Fibroblast of skin of right biceps (primary cell): ENCODE measurements at places on chromosomes 3 and 15.

DNA sequence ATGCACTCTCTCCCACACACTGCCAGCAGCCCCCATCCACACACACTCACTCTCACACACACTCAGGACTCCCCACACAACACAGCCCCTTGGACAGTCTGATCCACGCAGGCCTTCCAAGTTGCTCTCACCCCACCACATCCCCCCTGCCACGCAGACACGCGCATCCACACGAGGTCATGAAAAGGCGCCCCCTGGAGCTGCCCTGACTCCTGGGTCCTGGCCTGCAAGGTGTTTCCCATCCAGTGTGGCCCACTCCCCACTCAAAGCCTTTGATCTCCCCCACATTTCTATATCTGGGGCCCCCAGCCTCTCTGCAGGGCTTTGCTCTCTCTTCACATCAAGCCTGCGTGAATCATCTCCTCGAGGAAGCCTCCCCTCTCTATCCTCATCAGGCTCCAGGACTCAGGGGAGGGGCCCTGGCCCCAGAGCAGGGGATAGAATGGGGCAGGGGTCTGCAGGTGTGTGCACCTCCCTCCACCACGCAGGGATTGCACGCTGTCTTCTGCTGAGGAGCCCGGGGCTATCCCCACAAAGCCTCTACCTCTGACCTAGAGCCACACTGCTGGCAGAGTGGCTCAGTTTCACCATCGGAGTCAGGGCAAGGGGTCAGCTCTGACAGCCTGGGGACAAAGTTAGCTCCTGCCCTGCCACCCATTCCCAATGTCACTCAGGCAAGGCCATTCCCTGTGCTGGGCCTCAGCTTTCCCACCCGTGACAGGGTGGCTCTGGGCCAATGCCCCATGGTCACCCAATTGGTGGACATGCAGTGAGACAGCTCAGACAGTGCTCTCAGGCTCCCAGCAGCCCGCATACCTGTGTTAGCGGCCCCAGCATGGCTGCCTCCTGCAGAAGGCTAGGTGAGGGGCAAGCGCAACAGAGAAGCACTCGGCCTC, 6.4 kb downstream of the MYL3 start:
- DNase-seq: no peak

- DNase-seq: no peak
Measured at GRCh38 chr3:120102232-120102631, 8.0 kb upstream of the GSK3B start.

- no peak for DNase-seq
Measured at GRCh38 chr3:68957895-68958294, 25.5 kb upstream of the TAFA4 start.

DNA sequence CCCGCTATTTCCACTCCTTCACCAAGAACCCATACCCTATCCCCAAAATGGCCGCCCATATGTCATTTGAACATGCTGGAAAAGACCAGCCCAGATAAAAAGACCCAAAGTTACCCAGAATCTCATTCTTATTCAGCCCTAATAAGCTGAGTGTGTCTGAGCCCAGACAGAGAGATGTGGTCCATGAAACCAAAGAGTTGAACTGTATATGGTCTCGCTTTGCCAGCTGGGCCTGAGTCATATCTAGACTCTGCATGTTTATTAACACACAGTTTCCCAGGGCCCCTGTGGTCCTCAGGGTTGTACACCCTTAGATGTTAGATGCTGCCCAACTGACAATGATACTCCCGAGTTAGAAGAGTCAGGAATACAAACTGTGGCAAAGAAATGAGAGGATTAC, 201.9 kb upstream of the STRIT1 start:
- peak; percentile 33 for DNase-seq

DNA sequence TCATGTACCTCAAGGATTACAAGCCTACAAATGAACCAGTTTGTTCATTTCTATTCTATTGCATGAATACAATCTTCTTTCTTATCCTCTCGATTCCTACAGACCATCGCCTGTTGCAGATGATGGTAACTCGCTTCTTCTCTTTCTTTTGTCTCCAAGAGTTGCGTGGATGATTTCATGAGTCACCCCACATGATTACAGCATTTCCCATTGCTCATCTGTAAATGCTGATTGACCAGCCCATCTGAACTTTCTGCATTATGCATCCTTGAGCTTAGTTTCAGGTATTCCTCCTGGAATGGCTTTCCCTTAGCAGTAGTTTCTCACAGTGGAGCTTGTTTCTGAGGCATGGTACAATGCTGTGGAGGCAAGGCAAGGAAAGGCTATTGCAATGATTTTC, 109.6 kb upstream of the TOPAZ1 start:
- DNase-seq: no peak

DNA sequence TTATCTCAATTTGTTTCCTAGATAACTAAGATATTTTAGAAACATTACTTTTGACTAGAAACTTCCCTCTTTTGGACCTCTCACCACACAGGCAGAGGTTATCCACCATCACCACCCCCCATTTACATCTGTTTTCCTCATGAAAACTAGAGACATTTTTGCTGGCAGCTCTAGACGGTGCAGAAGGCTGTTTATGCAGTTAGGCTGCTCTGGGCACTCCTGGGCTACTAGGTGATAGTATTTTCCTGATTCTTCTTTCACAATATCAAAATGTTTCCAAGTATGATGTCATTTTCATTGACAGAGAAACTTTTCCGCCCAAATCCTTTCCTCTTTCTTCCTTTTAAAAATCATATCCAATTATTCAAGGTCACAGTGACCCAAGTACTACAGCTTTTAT, 67.1 kb downstream of the PLOD2 start:
- DNase-seq: no peak

GRCh38 chr3:134791992-134792391, 3.1 kb upstream of the EPHB1 start:
- DNase-seq: no peak

- DNase-seq: no peak
Measured at GRCh38 chr15:96002890-96003859, 327.3 kb upstream of the NR2F2 start.

DNA sequence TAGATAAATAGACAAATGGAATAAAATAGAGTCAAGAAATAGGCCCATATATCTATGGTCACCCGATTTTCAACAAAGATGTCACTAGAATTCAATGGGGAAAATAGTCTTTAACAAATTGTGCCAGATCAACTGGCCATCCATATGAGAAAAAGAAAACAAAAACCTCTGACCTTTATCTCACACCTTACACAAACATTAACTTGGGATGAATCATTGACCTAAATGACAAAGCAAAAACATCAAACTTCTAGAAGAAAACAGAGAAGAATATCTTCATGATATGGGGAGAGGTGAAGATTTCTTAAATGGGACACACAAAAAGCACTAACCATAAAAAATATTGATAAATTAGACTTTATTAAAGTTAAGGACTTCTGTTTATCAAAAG, 31.9 kb downstream of the ITGA11 start:
- no peak for DNase-seq

DNA sequence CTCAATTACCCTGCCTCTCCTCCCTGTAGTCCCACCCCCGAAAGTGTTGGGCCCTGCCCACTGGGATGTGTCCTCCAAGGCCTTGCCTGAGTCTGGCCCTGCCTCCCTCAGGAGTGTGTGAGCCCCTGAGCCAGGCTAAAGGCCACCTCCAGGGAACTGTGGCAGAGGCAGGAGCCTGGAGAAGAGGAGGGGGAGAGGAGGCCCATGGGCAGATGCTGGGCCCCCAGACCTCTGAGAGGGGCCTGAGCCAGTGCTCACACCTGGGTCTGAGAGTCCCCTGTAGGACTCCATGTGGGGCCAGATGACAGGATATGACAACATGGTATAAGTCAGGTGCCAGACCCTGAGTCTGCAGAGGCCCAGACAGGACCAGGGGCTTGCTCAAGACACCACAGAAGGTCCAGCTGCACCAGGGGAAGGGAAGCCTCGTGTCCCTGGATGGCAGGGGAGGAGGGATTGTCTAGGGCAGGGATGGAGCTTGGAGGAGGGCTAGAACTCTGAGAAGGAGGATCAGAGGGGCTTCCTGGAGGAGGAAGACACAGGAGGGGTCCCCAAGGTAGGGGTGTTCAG, 217.9 kb downstream of the TBC1D2B start:
- DNase-seq: no peak

GRCh38 chr15:77504306-77504705, 83.6 kb downstream of the HMG20A start:
- no peak for DNase-seq

DNA sequence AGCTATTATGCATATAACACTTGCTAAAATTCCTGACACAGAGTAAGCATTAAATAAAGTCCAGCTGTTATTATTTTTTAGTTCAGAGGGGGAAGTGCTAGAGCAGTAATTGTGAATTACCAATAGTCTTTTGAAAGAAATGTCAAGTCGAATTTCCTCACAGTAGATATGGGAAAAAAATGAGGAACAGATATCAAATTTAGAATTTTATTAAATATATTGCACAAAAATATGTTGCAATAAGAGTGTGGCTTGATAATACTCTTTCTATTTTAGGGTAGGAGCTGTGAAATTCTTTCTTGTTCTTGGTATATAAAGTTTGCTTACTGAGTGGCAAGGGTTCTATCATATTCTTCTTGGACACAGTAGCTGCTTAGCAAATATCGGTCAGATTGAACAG, 181.3 kb downstream of the NFKBIZ start:
- no peak for DNase-seq

DNA sequence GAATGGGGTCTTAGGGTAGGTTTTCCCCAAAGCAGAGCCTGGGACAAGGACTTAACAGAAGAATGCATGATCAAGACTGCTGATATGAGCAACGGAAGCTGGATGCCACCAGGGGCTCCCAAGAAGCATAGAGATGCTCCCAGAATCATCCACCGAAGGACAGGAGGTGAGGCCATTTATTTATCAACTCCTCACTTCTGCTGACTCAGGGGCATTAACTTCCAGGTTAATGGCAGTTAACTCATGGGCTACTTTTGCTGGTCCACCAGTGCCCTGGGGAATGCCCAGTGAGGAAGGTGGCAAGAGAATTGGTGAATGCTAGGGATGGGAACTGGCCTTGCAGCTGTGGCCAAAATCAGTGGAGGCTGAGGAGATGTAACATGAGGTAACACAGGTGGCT, 27.8 kb downstream of the TAFA4 start:
- DNase-seq: no peak

DNA sequence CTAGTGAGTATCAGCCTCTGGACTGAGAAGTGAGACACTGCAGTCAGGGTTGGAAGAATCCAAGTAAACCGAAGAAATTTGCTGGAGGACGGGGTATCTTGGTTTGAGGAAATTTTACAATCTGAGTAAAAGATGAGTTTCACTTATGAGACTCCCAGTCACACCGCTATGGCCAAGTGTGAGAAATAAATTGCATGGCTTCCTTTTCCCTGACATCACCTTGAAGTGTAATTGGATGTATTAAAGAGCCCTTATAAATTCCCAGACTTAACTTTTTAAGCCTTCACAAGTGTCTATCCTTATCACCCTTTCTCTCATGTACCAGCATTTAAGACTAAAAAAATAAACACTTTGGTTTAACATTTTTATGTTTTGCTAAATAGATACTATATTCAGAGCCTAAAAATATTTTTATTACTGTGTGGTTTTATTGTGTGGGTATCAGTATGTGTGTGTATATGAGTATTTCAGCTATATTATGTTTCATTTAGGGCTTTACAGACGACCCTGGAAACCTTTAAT, 23.8 kb downstream of the USP3 start:
- DNase-seq: peak; percentile 32

- DNase-seq: peak; percentile 51
Measured at GRCh38 chr3:35664460-35664919, 25.2 kb downstream of the ARPP21 start.

- peak; percentile 89 for DNase-seq
Measured at GRCh38 chr3:105364128-105364527, 2.6 kb upstream of the ALCAM start.

DNA sequence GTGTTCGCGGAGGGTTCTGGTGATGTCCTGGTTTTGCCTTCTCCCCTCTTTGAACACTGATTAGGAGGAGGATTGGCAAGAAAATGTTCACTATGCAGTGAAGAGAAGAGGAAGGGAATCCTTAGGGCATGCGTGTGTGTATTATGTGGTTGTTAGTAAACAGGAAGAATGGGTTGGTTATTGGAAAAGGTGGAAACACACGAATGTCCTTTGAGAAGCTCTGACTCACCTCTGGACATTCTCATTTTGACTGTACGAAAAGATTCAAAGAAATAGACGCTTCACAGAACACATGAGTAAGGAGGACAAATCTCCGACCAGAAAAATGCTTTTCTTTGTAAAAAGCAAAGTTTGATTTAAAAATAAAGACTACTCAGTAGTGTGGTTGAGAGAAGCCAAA, 188.8 kb upstream of the PRICKLE2 start:
- DNase-seq: no peak

- no peak for DNase-seq
Measured at GRCh38 chr3:20743553-20744321, 557.7 kb upstream of the SGO1 start.

DNA sequence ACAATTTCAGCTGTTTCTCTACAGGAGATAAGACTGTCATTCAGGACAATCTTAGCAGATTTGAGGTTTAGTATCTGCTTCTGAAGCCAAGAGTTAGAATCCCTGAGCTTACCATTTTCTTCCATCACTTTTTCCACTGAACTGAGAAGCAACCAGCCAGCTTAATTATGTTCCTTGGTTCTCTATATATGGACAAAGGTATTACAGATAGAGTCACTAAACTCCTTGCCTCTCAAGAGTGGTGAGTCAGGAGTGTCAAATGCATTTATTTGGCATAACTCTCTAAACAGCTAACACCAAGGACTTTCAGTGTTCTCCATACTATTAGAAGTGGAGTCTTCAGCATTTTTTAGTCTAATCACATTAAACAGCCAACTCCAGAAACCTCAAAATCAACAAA, 239.3 kb downstream of the ALCAM start:
- DNase-seq: peak; percentile 84

DNA sequence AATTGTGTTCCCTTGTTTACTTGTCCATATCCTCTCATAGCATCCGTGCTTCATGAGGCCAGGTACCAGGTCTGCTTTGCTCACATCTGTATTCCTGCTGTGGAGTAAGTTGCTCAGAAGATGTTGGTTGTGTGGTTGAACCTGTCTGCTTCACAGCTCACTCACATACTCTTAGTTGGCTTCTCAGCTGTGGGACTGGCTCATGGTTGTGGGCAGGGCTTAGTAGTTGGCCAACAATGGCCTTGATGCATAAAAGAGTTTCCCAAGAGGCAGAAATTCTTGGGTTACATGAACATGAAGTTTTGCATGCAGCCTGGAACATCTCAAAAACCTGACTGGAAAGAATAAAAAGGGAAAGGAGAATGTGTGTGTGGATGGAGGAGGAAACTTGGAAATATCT, 17.0 kb downstream of the CELF6 start:
- no peak for DNase-seq

GRCh38 chr3:190697901-190698300, 164.6 kb downstream of the GMNC start:
- DNase-seq: peak; percentile 56

- peak; percentile 49 for DNase-seq
Measured at GRCh38 chr3:114128231-114128630, 50.6 kb downstream of the DRD3 start.

GRCh38 chr3:142215106-142215505, 10.3 kb downstream of the GK5 start:
- DNase-seq: no peak

DNA sequence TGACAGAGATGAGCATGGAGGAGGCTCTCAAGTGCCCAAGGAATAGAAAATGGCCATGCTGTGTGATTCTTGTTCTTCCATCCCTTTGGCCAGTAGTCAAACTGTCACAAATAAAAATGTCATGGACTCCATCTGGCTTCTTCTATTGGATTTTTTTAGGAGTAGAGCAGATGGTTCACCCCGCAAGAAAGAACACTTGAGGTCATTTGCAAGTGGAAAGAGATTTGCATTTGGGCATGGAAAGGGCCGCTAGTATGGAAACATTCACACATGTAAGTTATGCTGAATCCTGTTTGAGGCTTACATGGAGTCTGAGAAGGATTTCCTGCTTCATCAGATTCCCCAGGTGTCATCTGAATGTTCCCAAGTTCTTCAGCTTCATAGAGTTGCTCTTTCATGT, 53.1 kb upstream of the CFAP161 start:
- DNase-seq: no peak
